ENCODE measurements at places on chromosomes 12 and 14.

DNA sequence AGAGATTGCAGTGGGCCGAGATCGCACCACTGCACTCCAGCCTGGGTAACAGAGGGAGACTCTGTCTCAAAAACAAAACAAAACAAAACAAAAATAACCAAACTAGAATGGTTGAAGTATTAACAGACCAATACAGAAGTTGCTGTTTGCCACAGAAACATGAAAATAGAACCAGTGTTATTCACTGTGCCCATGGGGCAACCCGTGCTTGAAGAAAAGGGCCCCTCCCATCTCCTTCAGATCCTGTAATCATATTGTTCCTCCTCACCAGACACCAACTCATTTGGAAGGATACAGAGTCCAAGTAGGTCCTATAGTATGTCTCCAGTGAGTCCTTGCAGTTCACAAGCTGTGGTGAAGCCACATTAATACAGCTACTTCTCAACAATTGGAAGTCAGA lies 30.9 kb downstream of the SLC35F4 start:
- DNase-seq, result no peak

DNA sequence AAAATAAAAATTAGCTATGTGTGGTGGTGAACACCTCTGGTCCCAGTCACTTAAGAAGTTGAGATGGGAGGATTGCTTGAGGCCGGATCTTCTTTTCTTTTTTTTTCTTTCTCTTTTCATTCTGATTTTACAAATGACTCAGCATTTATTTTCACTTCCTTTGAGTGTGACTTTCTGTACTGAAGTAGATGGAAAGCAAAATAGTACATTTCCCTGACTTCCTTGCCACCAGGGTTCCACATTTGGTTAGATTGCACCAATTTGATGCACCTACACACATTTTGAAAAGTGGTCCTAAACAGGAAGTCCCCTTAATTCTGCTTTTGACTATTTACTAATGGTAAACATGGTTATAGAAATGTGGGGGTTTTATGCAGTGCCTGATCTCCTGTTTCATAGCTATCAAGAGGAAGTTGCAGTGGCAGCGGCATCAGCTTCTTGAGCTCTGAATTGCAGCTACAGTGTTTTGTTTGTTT lies 13.0 kb upstream of the LEMD3 start:
- no peak for DNase-seq

GRCh38 chr12:89454080-89454848 lies 70.3 kb downstream of the GALNT4 start:
- DNase-seq, result no peak

GRCh38 chr14:67269298-67270060 lies 28.2 kb downstream of the PALS1 start:
- no peak for DNase-seq

GRCh38 chr12:29131539-29131938 lies 17.5 kb upstream of the FAR2 start:
- no peak for DNase-seq

DNA sequence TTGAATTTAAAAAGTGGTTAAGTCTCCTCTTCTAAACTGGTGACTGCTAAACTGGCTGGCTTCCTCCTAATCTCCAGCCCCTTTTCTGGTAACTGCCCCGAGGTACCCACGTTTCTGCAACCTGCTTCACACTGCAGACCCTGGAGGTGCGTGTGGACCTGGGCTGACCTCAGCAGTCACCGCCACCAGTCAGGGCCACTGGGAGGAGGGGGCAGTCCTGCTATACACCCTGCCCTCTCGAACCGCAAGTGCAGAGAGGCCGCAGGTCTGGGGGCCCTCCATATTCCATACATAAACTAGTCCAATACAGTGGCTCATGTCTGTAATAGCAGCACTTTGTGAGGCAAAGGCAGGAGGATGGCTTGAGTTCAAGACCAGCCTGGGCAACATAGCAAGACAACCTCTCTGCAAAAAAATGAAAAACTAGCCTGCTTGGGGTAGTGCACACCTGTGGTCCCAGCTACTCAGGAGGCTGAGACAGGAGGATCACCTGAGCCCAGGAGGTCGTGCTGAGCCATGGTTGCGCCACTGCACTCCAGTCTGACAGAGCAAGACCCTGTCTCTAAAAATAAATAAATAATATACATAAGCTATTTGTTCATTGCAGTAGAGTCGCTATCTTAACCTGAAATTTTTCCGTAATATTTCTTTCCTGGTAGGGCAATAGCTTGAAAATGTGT lies 25.6 kb downstream of the VPS37B start:
- no peak for DNase-seq

- DNase-seq, result no peak
Observed at GRCh38 chr14:99698642-99699041, 14.5 kb downstream of the CYP46A1 start.

DNA sequence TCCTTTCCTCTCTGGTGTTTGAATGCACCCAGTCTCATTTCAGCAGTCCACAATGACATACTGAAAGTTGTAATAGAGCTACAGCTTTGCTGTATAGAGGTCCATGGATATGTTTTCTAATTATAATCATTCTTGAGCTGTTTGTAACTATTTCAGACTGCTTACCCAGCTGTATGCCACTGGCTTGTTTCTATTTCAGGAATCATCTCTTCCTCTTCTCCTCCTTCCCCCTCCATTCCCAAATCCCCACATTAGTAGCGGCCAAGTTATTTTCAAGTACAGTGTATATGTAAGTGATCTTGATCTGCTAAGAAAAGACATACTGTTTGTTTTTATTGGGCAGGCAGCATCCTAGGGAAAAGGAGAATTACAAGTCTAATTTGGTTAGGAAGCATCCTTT lies 775.0 kb downstream of the DIO2 start:
- no peak for DNase-seq

DNA sequence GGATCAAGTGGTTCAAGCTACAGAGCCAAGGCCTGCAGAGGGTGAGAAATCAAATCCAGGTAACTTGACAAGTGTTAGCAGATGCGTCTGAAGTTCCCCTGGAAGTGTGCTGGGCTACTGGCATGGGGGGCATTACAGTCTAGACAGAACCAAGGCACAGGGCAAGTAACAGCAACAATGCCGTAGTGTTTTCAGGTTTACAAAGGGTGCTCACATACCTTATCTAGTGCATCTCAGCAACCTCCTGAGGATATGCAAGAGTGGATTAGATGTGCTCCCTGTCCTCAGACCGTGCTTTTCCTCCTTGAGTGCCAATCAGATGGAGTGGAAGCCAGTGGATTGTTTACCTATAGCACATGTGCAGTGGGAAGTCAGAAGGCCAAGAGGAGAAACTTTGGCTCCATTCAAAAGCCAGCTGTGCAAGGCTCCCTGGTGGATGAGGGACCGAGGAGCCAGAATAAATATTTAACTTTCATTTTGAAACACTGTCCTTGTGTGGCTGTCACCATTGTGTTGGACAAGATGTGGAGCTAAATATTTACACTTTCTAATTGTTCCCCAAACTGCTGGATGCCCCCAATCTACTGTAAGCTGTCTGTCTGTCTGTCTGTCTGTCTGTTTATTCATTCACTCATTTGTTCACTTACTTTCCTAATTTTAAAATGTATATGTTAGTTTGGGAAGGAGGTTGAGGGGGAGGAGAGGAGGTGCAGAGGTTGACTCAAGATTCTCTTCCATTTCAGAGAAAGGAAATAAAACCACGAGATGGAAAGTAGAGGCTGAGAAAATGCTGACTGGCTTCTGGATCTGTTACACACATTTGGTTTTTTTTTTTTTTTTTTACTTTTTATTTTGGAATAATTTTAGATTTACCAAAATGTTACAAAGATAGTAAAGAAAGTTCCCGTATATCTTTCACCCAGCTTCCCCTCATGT lies 184.0 kb upstream of the PARP11 start:
- no peak for DNase-seq

GRCh38 chr14:84532016-84532415 lies 997.9 kb upstream of the FLRT2 start:
- no peak for DNase-seq

GRCh38 chr12:130147875-130148596 lies 14.2 kb upstream of the FZD10 start:
- no peak for DNase-seq

- DNase-seq, result no peak
Observed at GRCh38 chr12:114025935-114026334, 59.8 kb upstream of the RBM19 start.
